EH (cell line): ENCODE measurements at places on chromosomes 4 and X.

DNA sequence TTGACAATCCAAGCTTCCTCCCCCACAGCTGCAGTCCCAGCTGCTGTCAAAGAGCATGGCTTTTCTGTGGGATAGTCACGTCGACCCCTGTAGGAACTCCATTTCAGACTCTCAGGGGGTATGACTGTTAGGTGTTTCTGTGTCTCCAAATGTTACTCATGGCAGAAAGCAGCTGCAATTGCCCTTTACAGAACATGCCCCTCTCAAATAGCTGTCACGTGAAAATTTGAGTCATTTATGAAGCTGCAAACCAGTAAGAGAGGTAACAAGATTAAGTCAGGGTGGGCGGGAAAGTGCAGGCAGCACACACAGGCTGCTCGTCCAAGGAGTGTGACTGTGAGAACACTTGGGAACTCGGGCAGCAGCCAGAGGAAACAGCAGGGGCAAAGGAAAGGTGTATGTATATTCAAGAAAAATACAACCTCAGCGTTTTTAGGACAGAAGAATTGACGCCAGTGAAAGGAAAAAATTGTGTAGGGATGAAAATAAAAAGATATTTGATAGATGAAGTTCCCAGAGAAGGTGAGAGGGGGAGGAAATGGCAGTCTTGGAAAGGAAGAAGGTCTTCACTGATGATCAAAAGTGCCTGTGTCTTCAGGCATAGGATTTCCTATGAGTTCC lies 66.5 kb upstream of the TMEM184C start:
- DNase-seq, result peak; percentile 75

DNA sequence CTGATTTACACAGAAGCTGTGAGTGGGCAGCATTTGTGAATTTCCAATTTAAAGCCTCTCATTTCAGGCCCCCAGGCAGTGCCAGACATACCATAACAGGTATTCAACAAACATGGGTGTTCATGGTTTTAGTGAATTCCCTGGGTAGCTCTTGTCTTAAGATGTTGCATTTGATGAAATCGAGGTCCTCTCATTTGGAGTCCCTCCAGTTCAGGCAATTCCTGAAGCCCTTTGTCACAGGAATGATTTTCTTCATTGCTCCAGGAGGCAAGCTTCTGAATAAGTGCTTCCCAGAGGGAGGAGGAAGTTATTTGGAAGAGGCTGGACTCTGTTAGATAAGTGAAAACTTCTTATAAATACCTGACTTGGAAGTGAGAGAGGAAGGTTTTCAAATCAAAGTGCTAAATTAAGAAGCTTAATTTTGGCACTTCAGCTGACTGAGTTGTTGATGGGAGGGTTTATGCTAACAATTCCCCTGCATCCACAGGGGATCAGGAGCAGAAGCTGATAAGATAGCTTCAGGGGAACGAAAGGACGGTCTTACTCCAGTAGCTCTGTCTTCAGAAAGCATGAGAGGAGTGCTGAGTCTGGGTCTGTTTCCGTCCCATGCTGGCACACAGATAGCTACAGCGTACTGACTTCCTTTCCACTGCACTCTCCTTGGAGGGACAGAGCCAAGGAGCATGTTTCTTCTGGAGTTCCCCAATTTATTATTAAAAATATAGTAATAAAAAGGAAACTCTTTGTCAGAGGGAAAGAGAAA lies 543.1 kb downstream of the GBA3 start:
- no peak for DNase-seq

- no peak for DNase-seq
Measured at GRCh38 chr4:152510349-152511147, 25.3 kb downstream of the FBXW7 start.

DNA sequence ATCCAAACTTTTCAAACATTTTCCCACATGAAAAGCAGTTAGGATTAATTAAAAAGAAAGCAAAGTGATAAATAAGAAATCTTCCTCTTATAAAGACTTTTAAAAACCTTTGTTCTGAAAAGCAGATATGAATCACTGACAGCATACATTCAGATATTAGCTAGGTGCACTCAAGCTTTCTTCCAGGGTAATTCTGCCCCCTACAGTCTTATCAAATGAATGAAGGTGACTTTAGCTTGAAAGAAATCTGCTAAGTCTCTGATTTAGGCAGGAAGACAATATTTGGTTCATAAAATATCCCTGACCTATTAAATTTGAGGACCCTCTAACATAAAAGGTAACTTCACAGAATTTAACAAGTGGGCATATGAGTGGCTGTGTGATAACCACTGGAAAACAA lies 209.1 kb upstream of the FAM47A start:
- no peak for DNase-seq

DNA sequence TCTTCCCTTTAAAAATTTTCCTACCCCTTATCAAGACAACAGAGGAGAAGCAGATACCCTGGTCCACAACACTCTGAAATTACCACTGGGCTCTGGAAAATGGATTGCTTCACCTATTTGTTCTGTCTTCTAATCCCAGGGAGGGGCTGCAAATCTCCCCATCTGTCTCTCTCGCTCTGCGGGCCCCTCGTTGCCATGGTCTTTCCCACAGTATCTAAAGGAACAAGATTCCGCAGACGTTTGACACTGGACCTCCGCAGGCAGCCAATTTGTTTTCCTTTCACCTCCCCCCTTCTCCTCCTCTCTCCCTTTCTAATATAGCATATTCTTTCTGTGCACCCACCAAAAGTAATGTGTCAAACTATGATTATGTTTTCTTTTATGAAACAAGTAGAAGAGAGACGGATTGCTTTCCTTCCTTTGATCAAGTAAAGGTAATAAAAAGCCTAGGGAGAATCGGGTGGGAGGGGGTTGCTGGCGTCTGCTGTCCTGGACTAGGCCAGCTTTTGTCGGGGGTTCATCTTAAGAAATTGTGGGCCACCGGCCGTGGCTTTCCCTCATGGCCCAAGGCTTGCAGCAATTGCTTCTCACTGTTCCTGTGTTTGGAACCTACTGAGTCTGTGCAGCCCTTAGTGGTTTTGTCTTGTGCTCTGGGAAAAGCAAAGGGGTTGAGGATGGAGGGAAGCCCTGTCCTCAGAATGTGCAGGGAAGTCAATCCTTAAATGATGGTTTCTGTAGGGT lies 81.0 kb downstream of the MGST2 start:
- DNase-seq, result no peak

- DNase-seq, result peak; percentile 51
Measured at GRCh38 chrX:3299636-3300035, 46.8 kb downstream of the MXRA5 start.
